ENCODE measurements at places on chromosomes 11 and 22. TPM values are rescaled to one million over a fixed set of nuclear protein-coding genes. Genes with fewer than 3 reads are reported as not detected.

- no peak for DNase-seq
Measured at GRCh38 chr11:103043826-103044678, 47.9 kb downstream of the DCUN1D5 start.

- no peak for DNase-seq
Measured at GRCh38 chr11:79582434-79582833, 141.6 kb upstream of the TENM4 start.

DNA sequence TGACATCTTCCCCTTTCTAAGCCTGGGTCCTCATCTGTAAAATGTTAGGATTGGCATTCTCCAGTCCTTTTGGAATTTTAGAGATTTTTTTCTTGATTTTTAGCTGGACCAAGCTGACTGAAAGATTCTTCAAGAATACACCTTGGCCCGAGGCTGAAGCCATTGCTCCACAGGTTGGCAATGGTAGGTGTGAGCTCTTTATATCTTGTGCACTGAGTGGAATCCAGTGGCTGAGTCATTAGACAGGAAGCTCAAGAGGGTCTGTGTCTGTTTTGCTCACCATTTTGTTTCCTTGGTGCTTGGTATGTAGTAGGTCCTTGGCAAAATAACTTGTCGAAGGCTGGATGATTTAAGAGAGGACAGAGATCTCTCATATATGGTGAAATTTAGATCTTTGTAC is 6.2 kb downstream of the EIF3L start:
- no peak for DNase-seq

DNA sequence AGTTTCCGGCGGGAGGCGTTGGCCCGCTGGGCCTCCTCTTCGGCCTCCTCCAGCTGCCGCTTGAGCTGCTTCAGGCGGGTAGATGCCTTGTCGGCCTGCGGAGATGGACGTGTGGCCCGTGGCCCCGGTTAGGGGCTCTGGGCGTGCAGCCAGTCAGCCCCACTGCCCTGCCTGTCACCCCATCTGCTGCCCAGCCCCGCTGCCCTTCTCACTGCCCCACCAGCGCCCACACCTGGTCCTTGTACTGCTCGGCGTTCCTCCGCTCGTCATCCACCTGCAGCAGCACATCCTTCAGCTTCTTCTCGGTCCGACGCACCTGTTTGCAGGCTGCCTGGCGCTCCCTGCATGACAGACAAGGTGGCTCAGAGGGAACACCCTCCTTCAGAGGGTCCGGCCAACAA is 31.2 kb downstream of the APOL1 start:
- DNase-seq, result no peak

DNA sequence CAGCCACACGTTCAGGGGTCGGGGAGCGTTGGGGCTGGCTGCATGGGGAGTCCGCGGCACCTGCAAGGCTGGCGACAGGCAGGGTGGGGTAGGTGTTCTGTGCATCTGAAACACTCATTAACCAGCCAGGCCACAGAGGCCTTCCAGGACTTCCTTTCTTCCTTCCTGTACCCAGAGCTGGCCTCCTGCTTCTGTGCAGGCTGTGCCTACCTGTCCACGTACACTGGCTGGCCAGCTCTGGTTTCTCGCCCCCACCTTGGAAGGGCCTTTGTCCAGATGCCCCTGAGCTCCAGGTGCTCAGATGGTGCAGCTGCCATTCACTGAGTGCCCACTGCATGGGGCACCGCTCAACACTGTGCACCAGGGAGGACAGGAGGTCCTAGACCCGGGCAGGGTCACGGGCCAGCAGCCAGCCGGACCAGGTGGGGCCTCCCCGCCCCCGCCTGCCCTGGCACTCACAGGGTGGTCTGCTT is 15.9 kb downstream of the TTLL12 start:
- DNase-seq, result no peak

DNA sequence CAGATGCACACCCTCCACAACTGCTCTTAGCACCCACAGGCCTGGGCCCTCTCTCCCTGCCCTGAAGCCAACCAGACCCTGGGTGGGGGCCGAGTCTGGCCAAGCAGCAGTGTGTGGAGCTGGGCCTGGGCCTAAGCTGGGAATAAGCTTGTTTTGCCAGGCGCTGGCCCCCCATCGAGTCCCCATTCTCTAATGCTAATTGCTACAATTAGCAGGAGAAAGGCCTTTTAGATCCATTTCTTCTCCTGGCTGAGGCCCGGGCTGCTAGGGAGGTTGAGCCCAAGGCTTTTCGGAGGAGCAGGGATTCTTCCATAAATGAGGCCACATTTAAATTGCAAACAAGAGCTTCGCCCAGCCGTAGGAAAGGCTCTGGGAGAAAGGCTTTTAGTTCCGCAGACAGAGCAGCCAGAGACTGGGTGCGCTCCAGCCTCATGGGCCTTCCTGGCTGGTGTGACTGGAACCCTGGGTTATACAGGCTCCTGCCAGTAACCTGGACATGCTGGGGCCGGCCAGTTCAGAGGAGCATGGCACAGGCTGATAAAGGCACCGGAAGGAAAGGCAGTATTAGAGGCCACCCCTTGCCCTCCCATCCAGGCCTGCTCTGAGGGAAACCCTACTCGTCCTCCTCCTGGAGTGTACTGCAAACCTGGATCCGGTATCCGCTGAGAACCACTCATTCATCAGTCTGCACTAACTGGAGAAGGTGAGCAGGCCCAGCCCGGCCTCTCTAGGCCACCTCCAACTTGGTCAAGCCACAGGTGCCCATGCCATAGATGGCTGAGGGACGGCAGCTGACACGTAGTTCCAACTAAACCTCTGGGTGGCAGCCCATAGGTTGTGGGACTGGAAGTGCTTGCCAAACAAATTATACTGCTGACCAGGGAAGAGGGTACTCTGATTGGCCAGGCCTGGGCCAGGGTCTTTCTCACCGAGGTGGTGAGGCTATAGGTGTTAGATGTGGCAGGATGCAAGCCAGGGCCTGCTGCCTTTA is 6.2 kb downstream of the KCNQ1OT1 start:
- no peak for DNase-seq

DNA sequence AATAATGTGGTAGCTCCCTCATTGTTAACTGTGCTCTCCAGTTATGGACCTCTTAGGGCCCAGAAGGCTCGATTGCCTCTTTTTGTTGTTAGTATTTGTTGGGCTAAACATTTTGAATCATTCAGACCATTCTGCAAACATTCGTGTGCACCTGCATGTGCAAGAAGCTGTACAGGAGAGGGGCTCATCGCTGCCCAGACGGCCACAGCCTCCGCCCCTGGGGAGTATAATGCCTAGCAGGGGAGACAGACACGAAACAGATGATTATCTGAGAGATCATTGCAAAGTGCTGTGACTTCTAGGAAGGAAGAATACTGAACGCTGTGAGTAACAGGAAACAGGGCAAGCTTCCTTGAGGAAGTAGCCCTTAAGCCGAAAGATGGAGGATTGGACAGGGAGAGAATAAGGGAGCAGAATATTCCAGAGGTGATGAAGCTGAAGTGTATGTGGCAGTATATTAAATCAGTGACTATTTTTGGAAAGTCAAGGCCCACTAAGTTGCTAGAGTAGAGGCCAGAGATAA is 123.3 kb upstream of the RASSF10 start:
- DNase-seq, result no peak

DNA sequence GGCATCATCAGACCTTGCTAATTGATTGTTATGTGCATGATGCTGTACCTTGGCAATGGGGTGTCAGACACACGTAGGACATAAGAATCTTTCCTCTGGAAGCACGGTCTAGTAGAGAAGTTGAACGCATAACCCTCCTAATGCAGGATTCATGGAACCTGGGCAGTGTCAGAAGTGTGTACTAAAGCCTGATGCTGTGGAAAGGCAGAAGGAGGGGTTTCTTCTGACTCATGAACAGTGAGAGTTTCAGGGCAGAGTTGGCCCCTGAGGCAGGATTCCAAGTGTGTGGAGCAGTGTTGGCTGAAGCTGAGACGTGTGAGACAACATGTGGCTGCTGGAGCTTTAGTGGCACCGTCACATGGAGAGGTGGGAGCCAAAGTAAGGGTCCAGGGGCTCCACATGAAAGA is 3.5 kb downstream of the PANX1 start:
- peak; percentile 49 for DNase-seq

GRCh38 chr11:124895471-124895971 is 2.1 kb downstream of the ROBO4 start:
- DNase-seq, result no peak

- no peak for DNase-seq
Measured at GRCh38 chr11:19244621-19245020, 3.9 kb upstream of the E2F8 start.

DNA sequence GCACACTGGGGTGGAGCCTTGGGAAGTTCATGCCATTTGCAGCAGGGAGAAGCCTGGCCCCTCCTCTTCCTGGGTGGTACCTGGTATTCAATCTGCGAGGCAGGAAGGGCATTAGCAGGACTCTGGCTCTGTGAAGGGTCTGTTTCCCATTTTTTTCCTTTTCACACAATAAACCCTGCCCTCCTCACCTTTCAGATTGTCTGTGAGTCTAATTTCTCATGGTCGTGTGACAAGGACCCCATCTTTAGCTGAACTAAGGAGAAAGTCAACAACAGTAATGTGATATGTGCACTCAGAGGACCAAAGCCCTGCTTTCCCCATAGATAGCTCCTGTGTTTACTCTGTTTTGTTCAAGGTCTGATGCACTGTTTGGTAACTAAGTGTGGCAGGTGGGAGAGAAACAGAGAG is 26.6 kb upstream of the CASP4 start:
- no peak for DNase-seq

GRCh38 chr22:28480000-28480715 is 199.5 kb downstream of the TTC28 start:
- no peak for DNase-seq

GRCh38 chr11:95907476-95907875 is 16.4 kb downstream of the MTMR2 start:
- DNase-seq, result no peak

- DNase-seq, result peak; percentile 69
Measured at GRCh38 chr11:9787981-9788521, 124.2 kb downstream of the SWAP70 start.

- no peak for DNase-seq
Measured at GRCh38 chr11:12410006-12410728, 32.8 kb downstream of the PARVA start.

GRCh38 chr22:23109441-23109978 is 32.3 kb downstream of the RSPH14 start:
- DNase-seq, result no peak

IRF7 gene
- 60.2 TPM for total RNA-seq

CDHR5 gene
- not detected for total RNA-seq

DKK3 gene
- total RNA-seq, result 164 TPM

GRIA4 gene
- total RNA-seq, result not detected

SORL1 gene
- 4.1 TPM for total RNA-seq

LDLRAD3 gene
- 11.4 TPM for total RNA-seq

MUC6 gene
- total RNA-seq, result not detected

CALCA gene
- 6.0 TPM for total RNA-seq
